ENCODE measurements at places on chromosomes 7 and 10.

- DNase-seq = no peak
Measured at GRCh38 chr10:61834519-61834918, 67.0 kb upstream of the ARID5B start.

GRCh38 chr10:110407301-110408170, 90.2 kb upstream of the DUSP5 start:
- DNase-seq = no peak

DNA sequence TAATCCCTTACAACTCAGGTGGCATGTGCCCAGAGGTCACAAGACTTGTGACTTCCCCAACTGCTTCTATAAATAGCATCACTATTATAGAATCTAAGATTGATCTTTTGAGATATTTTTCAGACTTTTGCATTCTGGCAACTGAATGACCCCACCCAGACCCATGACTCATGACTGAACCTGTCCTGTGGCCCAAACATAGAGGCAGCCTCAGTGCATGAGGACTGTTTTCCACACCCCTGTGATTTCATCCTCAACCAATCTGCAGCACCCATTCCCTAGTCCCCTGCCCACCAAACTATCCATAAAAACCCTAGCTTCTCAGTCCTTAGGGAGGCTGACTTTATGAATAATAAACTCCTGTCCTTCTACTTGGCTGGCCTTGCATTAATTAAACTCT, 84.5 kb downstream of the MICU1 start:
- no peak for DNase-seq

GRCh38 chr10:17518338-17518737, 63.9 kb upstream of the ST8SIA6 start:
- DNase-seq = no peak

GRCh38 chr7:137768366-137768765, 78.4 kb downstream of the DGKI start:
- no peak for DNase-seq

DNA sequence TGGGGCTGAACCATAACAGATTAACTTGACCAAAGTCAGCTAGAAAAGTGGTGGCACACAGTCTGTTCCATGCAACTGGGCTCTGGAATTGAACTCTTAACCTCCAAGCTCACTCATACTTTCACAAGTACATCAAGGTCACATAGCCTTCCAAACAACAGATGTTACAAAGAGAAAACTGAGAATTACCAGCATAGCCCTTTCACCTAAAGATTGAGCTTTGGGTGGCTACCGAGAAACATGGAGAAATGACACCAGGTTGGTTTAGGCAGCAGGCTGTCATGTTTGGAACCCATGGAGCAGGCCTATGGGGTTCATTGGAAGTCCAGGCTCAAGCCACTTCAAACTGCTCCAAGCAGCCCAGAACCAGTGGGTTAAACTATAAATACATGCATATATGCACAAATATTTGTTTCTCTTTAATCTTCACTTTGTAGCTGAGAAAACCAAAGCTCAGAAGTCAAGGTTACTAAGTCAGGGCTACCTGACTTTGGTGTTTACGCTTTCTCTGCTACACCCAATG, 59.1 kb downstream of the MALSU1 start:
- DNase-seq = no peak

DNA sequence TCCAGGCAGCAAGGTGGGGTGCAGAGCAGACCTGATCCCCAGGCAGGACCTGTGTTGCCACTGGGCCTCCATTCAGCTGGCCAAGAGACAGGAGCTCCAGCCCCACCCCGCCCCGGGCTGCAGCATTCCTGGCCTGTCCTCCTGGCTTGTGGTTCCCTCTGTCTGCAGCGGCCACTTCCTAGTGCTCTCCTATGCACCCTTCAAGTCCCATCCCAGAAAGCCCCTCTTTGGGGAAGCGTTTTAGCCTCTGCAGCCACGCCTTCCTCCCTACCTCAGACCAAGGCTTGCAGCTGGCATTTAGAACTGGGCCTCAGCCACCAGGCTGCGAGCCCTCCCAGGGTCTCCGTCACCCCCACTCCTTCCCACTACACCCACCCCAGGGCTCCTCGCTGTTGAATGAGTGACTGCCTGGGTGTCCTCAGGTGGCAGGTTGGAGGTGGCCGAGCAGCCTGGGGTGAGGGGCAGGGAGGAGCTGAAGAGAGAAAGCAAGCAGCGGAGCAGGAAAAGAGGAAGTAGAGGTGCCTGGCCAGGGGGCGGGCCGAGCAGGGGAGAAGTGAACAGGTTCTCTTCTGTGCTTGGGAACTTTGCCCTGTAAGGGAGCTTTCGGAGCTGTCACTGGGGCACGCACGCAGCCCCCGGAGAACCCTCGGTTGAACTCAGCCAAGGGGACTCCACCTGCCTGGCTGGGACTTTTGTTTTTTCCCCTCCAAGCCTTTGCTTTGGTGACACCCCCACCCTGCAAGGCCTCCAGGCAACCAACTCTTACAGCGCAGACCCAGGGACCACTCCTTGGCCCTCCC, 109.1 kb upstream of the TNRC18 start:
- peak; percentile 79 for DNase-seq

DNA sequence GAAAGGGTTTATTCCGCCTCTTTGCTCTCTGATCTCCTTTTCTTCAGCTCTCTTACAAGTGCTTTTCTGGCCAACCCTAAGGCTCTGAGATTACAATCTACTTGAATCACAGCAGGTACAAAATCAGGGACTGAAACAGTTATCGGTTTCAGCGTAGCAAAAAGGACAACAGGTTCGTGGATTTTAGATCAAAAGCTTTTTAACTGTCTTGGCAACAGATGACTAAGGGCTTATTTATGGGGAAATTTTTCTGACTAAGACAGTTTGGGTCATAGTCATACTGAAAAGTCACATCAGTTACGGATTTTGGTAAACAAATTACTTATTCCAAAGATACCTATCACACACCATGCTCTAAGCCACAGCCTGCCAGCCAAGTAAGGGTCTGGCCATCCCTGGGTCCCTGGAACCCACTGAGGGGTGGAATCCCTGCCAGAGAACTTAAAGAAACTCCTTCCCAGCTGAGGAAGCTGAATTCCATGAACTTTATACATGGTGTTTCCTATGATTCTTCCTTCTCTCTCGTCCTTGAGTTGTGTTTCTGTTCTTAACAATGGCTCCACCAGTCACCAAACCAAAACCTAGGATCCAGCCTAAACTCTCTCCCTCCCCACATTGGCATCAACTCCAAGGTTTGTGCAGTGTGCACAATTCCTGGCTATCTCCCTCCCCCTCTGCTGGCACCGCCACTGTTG, 169.3 kb downstream of the FAM107B start:
- no peak for DNase-seq

GRCh38 chr10:103535595-103535994, 42.1 kb downstream of the NEURL1 start:
- DNase-seq = no peak

GRCh38 chr10:22321924-22322640, 1.2 kb downstream of the BMI1 start:
- no peak for DNase-seq

DNA sequence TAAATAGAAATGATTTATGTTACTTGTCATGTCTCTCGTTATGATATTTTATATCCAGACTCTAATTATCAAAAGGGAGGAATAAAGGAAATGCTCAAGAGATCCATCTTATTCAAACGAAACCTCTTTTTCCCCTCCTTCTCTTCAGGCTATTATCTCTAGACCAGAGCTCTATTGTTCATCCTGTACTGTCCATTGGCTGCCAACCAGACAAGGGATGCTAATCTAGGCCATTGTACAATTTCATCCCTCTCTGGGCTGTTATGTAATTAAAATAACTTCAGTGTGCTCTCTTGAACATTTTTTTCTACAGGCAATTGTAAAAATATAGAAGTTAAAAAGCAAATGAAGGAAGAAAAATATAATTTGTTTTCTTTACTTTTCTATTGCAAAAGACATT, 220.4 kb downstream of the HDAC9 start:
- DNase-seq = no peak

DNA sequence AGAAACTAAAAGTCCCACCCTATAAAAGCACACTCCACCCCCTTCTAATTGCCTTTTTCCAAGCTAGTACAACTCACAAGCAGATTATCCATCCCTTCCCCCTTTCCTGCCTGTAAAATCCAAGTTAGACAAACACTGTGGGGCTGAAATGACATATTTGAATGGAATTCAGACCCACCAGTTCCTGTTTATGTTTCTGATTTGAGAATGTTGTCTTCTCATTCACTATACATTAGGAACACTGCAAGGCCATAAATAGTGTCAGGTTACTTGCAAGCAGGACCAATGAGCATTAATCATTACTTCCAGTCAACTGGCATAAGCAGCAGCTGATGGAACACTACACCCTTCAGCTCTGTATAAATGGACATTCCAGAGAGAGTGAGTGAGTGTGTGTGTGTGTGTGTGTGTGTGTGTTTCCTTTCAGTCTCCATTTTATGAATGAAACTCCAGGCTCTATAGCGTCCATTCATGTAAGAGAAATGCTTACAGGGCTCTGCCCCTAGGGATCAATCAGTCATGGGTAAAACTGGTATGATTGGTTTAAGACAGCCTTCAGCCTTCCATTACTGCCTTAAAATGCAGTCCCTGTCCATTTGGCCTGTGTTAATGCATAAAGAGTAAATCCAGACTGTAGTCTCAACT, 69.3 kb downstream of the ETV1 start:
- DNase-seq = no peak

GRCh38 chr7:26091933-26092332, 60.1 kb upstream of the NFE2L3 start:
- no peak for DNase-seq

DNA sequence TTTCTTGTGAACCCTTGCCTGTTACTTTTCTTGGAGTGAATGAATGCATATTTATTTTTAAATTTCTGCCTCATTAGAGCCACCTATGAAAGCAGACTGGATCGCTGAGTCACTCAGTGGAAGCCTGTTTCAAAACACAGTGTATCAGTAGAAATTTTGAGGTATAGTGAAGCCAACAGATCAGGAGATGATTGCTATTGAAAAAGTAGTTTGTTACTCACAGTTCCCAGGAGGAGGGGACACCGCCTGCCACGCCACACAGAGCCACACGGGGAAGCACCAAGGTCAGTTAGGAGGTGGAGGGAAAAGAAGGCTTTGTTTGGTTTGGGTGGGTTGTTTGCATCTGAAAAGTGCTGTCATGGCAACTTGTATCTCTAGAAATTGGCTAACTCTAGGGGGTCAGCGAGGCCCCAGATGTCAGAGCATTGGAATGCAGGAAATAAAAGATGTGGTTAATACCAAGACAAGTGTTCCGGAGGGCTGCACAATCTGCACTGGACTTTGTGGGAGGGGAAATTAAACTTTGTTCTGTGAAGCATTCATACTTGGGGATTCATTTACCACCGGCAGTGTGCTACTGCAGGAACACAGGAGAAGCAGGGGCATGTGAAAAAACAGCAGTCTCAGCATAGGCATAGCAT, 106.4 kb upstream of the SDK1 start:
- no peak for DNase-seq

DNA sequence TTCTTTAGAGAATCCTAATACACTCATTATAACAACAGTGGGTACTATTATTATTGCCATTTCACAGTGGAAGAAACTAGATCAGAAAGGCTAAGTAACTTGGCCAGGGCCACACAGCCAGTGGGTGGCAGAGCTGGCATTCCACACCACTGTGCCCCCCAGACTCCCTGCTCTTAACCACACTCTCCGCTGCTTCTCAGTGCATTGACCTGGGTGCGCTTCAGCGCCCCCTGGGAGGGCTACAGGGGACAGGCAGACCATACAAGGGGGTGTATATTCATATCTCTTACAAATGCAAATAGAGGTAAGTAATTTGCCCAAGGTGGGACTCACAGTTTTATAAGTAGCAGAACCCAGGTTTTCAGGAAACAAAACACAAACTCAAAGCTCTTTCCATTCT, 77.0 kb upstream of the NMT2 start:
- peak; percentile 24 for DNase-seq

- DNase-seq = no peak
Measured at GRCh38 chr7:117950601-117951260, 77.5 kb upstream of the CTTNBP2 start.

DNA sequence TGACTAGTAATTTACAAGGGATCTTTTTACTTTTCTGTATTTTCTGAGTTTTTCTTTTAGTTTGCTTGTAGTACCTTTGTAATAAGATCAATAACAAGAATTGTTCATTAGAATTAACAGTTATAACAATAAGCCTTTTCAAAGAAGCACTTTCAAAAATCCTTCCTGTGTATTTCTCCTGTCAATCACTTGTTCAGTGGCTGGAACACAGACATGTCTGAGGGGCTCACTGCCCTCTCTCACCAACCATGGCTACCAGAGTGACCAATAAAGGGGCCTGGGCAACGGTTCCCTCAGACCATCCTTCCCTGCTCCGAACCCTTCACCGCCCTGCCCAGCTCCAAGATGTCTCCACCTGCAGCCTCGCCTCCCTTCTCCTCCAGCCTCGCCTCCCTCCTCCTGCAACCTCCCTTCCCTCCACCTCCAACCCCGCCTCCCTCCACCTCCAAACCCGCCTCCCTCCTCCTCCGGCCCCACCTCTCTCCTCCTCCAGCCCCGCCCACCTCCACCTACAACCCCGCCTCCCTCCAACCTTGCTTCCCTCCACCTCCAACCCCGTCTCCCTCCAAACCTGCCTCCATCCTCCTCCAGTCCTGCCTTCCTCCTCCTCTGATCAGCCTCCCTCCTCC, 353.4 kb downstream of the TNS3 start:
- DNase-seq = no peak

DNA sequence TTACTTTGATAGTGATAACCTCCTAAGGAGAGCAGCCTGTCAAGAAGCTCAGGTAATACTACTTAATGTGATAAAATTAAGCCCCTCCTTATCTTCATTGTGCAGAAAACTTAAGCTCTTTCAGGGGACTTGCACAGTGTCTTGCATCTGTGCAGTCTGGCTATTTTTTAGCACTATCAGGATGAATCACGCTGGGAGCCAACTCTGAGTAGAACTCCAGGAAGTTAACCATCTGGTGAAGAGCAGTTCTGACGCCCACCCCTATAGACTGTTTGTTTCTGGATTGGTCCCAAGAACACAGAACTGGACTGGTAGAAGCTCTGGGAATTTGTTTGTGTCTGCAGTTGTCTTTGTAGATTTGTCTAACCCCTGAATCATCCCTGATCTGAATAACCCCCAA, 41.9 kb downstream of the AGK start:
- DNase-seq = no peak

- no peak for DNase-seq
Measured at GRCh38 chr7:21123586-21123985, 304.3 kb upstream of the SP4 start.

- no peak for DNase-seq
Measured at GRCh38 chr10:4262870-4263600, 478.0 kb upstream of the KLF6 start.

- DNase-seq = no peak
Measured at GRCh38 chr10:123427165-123427786, 238.9 kb upstream of the GPR26 start.

DNA sequence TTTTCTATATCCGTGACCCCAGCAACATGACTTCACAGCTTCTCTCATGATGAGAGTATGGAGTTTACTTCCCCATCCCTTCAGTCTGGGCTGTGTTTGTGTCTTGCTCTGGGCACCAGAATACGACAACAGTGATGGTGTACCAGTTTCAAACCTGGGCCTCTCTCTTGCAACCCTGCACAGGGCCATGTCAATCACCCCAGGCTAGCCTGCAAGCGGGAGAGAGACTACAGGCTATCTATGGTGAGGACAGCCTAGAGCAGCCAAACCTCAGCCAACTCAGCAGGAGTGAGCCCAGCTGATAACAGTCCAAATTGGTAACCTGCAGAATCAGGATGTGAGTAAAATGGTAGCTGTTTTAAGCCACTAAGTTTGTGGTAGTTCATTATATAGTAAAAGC, 235.8 kb downstream of the CHCHD3 start:
- DNase-seq = no peak

- DNase-seq = no peak
Measured at GRCh38 chr10:121069061-121069850, 218.1 kb downstream of the WDR11 start.

GRCh38 chr10:63520500-63521415, at the start of gene REEP3:
Gene REEP3, plus strand, starts transcription at chr10:63521401. Its CDS starts 145 bp downstream, at chr10:63521546.
- peak; percentile 53 for DNase-seq
